Hematopoietic multipotent progenitor cell treated with erythropoietin and hydrocortisone succinate and interleukin-3 and kit ligand, for 6 days (in vitro differentiated cells): ENCODE measurements at places on chromosomes 12 and 14.

GRCh38 chr14:53613404-53614253 lies 343.0 kb downstream of the BMP4 start:
- DNase-seq = no peak

DNA sequence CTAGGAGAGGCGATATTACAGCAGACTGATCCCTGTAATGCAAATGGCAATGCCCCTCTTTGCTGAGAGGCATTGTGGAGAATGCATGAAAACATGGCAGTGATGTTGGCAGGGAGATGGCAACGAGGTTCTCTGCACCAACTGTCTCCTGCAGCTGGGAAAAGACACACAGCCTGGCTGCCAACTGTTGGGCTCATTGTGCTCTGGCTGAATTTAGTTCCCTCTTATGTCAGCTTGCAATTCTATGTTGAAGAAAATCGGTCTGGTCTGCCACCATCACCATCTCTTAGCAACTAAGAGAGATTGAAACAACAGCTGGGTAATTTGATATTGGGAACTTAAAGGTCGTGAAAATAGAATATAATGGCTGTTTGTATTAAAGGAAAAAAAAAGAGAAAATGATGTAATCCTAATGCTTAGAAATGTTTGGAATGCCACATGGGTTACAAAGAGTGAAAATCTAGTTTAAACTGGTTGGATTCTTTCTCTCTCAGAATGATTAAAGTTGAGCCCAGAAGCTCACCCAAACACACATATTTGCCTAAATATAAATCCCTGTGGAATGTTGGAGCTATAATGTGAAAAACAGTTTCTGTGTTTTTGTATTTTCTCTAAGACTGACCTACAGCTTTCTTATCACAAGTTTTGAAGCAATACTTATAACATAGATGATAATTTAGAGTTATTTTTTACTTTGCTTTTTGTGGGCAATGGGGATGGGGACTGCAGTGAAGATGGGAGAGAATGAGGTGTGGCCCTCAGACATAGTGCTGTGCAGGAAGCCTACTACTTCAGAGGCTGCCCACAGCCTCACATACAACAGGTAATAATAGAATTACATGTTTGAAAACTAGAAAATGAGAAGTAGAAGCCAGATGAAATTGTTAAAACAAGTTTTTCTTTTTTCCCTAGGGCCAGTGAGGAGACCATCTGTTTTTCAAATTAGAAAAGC lies 143.7 kb downstream of the AKAP6 start:
- DNase-seq = no peak

- DNase-seq = no peak
Measured at GRCh38 chr14:100476012-100476822, 111.0 kb downstream of the BEGAIN start.

DNA sequence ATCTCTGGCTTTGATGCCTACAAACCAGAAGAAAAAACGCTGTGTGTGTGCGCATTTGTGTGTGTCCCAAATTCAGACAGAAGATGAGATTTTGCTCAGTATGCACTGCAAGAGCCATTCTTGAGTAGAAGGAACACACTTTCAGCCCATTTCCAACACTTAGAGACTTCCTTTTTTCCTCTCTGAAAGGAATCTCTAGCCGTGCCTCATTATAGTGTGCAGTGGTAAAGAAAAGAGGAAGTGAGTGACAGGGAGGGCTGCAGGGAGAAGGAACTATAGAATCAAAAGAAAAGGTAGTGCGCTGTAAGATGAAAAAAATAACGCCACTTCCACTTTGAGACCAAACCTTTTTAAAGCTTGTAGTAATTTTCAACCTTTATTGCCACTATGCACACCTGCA lies 1400.9 kb upstream of the FLRT2 start:
- DNase-seq = peak; percentile 44

- DNase-seq = no peak
Measured at GRCh38 chr14:20848955-20849570, 42.1 kb upstream of the RNASE3 start.

DNA sequence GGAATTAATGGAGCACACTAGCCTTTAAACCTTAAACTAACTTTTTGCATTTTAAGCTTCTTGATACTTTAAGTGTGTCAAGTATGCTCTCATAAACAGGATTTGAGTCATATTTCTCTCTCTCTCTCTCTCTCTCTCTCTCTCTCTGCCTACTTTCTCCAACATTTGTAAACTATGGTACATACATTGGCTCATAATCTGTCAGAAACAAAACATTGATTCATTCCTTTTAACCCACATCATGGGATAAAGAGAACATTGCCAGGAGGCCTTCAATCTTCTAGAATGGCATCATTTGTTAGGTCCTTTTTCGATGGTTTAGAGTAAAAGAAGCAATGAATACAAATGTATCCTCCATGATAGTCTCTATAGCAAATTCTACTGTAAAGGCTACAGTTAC lies 81.6 kb upstream of the RERGL start:
- DNase-seq = no peak

- DNase-seq = no peak
Measured at GRCh38 chr12:105921872-105922669, 216.7 kb downstream of the NUAK1 start.

GRCh38 chr14:76772300-76773187 lies 11.3 kb downstream of the VASH1 start:
- DNase-seq = no peak

DNA sequence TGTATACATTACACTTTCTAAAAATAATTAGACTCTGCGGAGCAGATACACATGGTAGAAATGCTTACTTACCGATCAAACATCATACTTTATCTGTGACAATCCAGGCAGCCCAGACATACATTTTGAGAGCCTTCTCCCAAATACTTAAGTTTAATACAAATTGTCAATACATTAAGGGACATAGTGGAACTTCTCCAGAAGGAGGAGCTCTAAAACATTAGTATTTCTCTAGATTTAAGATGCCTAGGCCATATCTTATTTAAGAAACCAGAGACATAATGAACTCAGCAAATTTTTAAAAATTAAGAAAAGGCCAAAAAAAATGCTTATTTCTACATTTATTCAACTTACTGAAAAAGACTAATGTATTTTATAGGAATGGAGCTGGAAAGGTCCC lies 16.1 kb downstream of the ACSM4 start:
- peak; percentile 52 for DNase-seq

GRCh38 chr14:93301821-93302447 lies 30.9 kb downstream of the BTBD7 start:
- no peak for DNase-seq

- no peak for DNase-seq
Measured at GRCh38 chr12:41011939-41012338, 176.2 kb upstream of the PDZRN4 start.

GRCh38 chr14:80549141-80549540 lies 337.8 kb upstream of the DIO2 start:
- DNase-seq = no peak

DNA sequence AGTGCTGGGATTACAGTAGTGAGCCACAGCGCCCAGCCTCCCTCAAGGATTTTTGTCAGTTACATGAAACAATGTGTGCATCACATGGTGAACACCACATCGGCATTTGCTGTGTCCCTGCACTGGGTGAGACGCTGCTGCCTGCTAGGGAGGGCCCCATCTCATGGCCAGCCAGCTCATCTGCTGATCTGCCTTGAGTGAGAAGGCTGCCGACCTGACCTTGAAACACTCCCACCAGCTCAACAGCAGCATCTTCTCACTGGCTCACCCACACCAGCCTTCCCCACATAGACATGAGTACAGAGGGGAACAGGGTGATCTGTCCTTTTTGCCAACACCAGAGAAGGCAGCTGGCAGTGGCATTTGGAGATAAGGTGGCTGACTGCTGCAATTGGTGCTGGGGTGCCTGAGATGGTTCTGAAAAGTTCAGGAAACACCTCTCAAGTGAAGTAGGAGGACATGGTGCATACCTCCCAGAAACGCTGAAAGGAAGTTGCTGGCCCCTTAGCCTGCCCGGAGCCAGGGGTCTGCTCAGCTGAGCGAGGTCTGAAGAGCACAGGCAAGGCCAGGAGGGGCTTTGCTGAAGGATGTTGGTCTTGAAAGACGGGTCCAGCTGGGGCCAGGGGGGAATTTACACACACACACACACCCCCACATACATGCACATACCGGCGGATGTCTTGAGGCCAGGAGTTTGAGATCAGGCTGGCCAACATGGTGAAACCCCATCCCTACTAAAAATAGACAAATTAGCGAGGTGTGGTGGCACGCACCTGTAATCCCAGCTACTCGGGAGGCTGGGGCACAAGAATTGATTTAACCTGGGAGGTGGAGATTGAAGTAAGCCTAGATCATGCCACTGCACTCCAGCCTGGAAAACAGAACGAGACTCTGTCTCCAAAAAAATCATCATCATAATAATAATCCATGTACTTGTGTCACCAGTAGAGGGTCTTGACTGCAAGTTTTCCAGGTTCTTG lies 14.3 kb upstream of the PPP1R13B start:
- peak; percentile 39 for DNase-seq

DNA sequence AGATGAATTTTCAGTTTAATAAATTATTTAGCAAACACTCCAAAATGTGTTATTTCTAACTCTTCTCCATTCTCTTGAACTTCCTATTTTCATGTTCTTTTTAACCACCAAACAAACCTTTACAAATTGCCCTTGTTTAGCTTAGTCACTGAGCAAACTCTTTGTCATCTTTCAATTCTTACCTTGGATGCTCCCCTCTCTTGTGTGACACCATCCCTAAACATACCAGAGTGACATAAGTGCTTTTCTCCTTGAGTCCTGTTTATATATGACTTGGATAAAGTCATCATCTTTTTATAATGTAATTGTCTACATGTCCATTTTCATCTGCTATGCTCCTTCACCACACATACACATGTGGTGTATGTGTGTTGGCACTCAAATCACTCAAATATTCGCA lies 3.4 kb upstream of the TMEM19 start:
- no peak for DNase-seq

DNA sequence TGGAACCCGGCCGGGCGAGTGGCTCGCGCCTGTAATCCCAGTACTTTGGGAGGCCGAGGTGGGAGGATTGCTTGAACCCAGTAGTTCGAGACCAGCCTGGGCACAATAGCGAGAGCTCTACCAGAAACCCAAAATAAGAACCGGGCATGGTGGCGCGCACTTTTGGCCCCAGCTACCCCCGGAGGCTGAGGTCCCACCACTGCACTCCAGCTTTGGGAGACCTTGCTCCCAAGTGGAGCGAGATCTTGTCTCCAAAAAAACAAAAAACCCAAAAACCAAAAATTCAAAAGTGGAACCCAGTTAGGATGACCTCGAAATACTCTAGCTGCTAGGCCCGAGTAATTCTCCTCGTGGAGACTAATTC lies 769 bp upstream of the VTI1B start:
- DNase-seq = no peak

DNA sequence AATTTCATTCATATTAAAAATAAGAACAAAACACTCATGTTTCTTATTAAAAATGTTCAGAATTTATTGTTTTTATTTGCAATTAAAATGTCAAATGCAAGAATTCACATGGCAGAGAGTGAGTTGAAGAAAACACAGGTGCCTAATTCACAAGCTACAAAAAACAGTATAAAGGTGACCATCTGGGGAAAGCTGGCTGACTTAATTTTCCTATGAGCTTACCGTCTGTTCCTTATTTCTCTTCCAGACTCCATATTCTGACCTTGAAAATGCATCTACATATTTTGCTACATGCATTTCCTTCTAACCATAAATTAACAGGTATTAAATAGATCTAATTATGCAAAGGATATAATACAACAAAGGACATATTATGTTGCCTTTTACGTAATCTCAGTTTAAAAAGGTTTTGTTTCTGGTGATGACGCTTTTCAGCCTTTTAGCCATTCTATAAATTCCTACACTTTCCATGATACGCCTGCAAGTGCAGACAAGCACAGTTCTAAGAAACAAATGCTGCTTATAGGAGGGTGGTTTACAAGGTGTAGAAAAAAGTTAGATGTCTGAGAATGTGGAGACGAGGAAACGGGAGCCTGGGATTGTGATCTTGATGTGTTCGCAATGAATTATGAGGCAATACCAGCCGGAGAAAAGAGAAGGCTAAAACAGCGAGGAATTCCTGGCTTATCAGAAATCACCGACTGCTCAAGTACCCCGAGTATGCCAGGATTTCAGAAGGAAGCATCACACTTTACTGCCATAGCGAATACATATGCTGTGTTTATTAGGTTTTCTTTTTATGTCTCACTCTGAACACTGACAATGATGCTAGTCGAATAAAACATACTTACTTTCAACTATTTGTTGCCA lies 24.6 kb downstream of the LIN7A start:
- no peak for DNase-seq

DNA sequence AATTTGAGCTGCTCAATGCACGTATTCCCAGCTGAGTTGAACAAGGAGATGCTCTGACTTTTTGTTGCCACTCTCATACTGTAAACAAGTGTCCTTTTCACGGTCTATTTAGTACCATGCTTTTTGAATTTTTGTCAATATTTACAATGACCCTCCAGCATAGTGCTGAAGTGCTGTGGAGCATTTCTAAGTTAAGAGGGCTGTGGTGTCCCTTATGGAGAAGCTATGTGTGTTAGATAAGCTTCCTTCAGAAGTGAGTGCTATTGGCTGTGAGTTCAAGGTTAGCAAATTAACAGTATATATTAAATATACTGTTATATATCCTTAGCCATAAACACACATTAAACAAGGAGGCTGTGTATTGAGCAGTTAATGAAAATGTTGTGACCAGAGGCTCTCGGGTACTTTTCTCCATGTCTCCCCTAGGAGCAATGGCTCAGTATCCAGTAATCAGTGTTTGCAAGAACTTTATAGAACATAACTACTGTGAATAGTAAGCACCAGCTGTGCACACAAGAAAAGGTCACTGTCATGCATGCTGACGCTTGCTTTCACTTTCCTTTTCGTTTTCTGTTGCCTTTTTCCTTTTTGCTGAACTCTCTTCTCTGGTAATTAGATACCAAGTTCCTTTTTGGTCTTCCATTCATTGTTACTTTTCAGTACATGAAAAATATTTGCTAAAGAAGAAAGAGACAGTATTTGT lies 187.2 kb upstream of the NEDD1 start:
- DNase-seq = peak; percentile 41

- DNase-seq = no peak
Measured at GRCh38 chr12:124428792-124429281, 133.9 kb downstream of the RFLNA start.

GRCh38 chr14:21894003-21894897 lies 220.6 kb upstream of the OR4E1 start:
- DNase-seq = peak; percentile 62

- no peak for DNase-seq
Measured at GRCh38 chr14:99685151-99685591, 1.1 kb downstream of the CYP46A1 start.

DNA sequence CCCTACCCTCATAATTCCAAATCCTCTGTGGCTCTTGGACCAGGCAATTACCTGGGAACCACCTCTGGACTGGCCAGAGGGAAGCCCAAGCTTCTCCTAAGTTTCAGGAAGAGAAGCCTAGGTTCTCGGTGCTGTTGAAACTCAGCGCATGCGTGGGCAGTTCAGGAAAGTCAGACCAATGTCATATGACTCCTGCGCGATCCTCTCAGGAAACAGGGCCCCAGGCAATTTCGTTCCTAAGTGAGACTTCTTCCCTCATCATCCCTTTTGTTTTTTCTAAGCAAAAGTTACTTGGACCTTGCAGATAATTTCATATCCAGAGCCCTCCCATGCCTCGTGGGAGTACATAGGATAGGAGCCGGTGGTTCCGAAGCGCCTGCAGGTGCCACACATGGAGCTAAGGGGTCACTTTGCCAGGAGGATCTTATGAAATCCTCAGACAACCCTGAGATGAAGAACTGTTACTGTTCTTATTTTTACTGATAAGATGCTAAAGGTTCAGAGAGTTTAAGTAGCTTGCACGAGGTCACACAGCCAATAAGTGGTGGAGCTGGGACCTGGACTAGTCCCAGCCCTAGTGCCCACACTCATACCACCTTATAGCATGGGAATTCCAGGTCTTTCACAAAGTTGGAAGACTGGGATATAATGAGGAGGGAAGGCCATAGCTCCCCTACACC lies 168.2 kb downstream of the ZFP36L1 start:
- no peak for DNase-seq
